ENCODE measurements at places on chromosomes 6 and 20.

DNA sequence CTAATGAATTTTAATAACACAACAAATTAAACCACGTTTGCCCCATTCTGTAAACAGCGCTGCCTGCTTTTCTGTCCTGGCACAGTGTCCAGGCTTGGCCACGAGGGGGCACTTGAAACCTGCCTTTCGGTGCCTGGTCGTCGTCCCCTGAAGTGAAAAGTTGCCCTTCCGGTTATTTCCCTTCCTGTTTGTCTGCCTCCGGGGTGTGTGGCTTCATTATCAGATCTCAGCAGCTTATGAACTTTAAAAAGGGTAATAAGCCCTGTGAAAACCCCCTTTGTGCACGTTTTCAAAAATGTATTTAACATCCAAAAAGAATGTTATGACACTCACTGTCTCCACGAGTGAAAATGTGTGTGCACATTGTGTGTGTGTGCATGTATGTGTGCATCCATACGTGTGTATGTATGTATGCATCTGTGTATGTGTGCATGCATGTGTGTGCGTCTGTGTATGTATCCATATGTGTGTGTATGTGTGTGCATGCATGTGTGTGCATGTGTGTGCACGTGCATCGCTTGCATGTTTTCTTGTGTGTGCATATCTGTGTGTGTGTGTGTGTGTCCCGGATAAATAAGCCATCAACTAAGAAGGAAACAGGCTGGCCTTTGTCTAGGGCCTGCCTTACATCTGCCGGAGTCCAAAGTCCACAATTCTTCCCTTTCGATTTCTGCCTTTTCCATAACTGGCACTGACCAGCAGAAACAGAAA lies 358.4 kb downstream of the THBS2 start:
- peak; percentile 79 for DNase-seq

DNA sequence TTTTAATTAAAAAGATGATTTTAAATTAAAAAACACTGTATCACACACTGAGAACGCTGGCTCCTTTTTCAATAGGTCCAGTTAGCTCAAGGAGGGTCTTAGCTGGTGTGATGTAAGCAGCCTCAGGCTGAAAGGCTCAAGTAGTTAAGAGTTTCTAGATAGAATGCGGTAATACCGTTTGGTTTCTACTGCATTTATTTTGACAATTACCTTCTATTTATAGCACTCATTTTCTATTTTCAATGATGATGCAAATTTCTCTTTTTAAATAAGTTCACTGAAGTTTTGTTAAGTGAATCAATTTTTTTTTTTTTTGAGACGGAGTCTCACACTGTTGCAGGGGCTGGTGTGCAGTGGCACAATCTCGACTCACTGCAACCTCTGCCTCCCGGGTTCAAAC lies 87.1 kb downstream of the PREX1 start:
- no peak for DNase-seq

- DNase-seq = no peak
These were observed 16.6 kb upstream of the PRDM13 start for GRCh38 chr6:99589907-99590493.

- no peak for DNase-seq
These were observed 150.7 kb upstream of the PLCB4 start for GRCh38 chr20:8918145-8918544.

GRCh38 chr20:53582574-53583351 lies 10.9 kb downstream of the ZNF217 start:
- DNase-seq = peak; percentile 61

DNA sequence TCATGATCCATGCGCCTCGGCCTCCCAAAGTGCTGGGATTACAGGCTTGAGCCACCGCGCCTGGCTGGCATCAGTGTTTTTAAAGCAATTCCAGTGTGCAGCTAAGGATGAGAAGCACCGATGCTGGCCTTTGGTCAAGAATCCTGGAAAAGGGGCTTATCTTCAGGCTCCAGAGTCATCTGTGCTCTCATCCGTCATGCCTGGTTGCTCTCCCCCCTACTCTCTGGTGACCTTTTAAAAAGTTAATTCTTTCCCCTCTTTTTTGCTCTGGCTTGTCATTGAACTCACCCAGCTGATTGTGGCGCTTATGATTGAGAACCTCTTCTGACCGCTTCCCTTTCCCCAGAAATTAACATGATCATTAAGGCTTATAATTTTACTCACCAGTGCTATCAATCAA lies 28.7 kb downstream of the NR2E1 start:
- no peak for DNase-seq

DNA sequence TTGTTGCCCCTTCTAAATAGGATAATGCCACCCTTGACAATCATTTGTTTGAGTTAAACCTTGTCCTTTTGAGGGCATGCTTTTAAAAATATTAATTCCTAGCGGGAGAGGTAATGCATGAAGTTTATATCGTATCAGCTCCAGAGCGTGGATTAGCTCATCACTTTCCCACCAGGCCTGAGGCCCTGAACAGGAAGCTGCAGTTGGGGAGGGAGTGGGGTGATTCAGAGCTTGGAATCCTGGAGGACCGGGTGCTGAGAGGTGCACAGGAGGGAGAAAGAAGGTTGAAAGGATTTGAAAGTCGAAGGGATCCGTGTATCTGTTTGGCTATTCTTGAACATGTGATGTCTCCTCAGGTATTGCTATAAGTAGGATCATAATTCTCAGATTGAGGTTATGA lies 25.0 kb downstream of the ZDHHC14 start:
- DNase-seq = no peak

DNA sequence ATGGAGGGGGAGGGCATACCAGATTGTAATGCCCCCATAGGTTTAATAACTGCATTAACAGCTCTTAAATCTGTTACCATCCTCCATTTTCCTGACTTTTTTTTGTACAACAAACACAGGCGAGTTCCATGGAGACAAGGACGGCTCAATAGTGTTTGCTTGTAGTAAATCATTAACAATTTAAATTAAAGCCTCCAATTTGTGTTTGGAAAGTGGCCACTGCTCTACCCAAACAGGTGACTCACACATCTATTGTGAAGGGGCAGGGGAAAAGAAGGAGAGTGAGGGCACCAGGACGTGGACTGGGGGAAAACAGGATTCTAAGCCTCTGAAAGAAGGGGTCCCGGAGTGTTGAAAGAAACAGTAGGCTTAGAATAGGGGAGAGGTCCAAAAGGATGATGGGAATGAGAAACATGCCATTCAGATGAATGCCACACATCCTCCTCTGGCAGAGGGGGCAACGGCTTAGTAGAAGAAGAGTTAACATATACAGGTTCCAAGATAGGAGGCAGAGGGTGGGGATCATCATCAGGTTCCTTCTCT lies 6.9 kb downstream of the GLYATL3 start:
- no peak for DNase-seq

GRCh38 chr6:55017555-55018300 lies 156.6 kb upstream of the HCRTR2 start:
- no peak for DNase-seq

DNA sequence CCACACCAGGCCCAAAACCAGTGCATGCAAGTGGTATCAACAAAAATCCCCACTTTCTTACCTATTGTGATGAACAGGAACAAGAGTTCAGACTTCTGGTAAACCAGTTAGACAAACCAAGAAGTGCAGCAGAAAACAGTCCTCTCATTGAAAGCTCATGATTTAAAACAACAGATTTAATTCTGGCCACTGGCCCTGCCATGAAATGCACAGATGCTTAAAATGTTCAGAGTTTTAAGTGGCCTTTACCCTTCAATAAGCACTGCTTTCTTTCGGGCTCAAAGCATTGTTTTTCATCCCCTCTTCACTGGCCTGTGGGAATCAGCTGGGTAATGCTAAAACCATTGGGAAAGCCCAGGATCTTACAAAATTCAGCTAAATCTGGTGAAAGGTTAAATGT lies 102.4 kb upstream of the ISM1 start:
- no peak for DNase-seq

- DNase-seq = no peak
These were observed 775 bp upstream of the NRSN2 start for GRCh38 chr20:346033-346639.

Data from CD4-positive, alpha-beta T cell treated with Interleukin-21 for 1 hour (primary cell).